Brain microvascular endothelial cell (primary cell): ENCODE measurements at places on chromosomes 16 and 17.

DNA sequence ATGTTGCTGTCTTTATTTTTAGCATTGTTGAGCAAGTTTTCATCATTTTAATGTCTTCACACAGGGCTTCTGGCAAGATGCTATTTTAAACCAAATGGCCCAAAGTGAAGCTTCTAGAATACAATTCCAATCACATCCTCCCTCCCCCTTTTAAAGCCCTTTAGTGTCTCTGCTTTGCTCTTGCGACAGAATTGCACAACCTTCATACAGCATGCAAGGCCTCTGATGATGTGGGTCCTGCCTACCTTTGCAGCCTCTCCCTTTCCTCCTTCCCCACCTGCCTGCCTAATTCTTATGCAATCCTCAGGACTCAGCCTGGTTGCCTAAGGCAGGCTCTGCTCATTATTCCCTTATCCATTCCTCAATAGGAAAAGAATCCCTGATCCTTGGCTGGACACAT, 381.7 kb downstream of the SLC39A11 start:
- no peak for DNase-seq

GRCh38 chr16:24917236-24917635, 71.5 kb downstream of the SLC5A11 start:
- DNase-seq = no peak

DNA sequence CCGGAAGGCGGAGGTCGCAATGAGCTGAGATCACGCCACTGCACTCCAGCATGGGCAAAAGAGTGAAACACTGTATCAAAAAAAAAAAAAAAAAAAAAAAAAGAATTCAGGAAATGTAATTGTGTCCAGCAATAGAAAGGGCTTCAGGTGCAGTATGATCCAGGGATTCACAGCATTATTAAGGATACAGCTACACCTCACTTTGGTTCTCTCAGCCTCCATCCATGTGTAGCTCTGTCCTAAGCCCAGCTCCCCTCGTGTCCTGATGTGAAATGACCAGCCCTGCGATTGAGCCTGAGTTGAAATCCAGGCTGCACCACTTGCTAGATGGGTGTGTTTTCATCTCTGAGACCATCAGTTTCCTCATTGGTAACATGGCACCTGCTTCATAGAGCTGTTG, 3.0 kb downstream of the SLC5A10 start:
- no peak for DNase-seq

DNA sequence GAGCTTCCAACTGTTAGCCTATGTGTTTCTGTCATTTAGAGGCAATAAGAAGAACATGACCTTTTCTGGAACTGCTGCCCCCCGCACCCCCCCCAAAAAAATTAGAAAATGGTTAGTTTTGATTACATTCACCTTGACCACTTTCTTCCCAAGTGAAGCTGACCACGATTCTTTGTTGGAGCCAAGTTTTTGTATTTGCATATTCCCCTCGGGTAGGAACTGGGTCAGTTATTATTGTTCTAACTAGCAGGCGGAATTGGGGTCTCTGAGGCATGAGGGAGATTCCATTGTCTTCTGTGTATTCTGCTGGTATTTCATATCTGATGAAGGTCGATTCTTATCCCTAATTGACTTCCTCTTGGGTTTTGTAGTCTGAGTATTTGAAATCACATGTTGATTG, 231.6 kb downstream of the PRKCA start:
- no peak for DNase-seq

- peak; percentile 11 for DNase-seq
Measured at GRCh38 chr17:70820276-70820675, 650.9 kb downstream of the KCNJ2 start.
